Esophagus muscularis mucosa (tissue), 4 donors: ENCODE measurements at places on chromosomes 11 and 22. TPM values are rescaled to one million over a fixed set of nuclear protein-coding genes. Genes with fewer than 3 reads are reported as not detected.

GVQW3 gene
- 1.2 TPM for total RNA-seq

BEST1 gene
- 4.0 TPM for total RNA-seq

NOX4 gene
- 3.3 TPM for total RNA-seq

GRCh38 chr11:133020372-133020714, 512.0 kb downstream of the OPCML start:
- H3K4me3 ChIP-seq, result no peak overlapping the region
- no peak overlapping the region for H3K27ac ChIP-seq
- no peaks in the 10 kb centered on the region for H3K4me1 ChIP-seq
- H3K27me3 ChIP-seq, result peaks cover 21% of the 10 kb centered on the region
- no peaks in the 10 kb centered on the region for H3K36me3 ChIP-seq
- DNase-seq, result no peak

DBX1 gene
- not detected for total RNA-seq

DNA sequence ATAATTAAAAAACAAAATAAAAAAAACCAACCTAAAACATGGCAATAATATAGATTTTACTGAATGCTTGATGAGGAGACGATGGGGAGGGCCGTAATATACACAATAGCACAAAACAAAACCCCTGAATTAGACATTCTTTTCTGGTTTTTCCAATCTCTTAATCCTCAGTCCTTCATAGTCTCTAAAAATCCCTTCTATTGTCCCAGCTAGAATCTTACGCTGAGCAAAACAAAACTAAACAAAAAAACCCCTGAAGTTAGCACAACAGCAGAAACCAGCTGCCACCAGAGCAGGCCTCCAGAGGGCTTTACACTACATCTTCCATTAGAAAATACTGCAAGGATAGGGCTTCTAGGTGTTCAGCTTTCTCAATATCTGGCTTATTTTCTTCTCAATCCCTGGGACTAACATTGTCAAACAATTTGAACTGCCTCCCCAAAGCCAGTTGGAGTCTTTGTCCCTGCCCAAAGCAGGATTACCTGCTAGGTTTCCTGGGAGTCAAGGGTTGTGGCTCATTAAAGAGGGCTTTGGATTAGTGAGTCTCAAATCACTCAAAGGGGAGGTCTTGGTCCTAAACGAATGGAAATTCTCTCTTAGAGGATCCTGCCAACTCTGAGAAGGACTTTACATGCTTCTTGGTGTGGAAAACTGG, 2.1 kb upstream of the RNF26 start:
- H3K27me3 ChIP-seq, result no peaks in the 10 kb centered on the region
- no peak for DNase-seq
- peaks cover 10% of the 10 kb centered on the region for H3K4me1 ChIP-seq
- no peak overlapping the region for H3K27ac ChIP-seq

GRCh38 chr11:27398400-27398770, 35.4 kb upstream of the CCDC34 start:
- H3K36me3 ChIP-seq, result no peaks in the 10 kb centered on the region
- no peak overlapping the region for H3K4me3 ChIP-seq
- H3K4me1 ChIP-seq, result peaks cover 29% of the 10 kb centered on the region
- no peak overlapping the region for H3K27ac ChIP-seq
- H3K27me3 ChIP-seq, result no peaks in the 10 kb centered on the region

- H3K4me1 ChIP-seq, result no peaks in the 10 kb centered on the region
- DNase-seq, result no peak
- no peak overlapping the region for H3K27ac ChIP-seq
- H3K27me3 ChIP-seq, result no peaks in the 10 kb centered on the region
- no peak overlapping the region for H3K4me3 ChIP-seq
Measured at GRCh38 chr22:48717883-48718817, 1109.5 kb downstream of the BRD1 start.

TSSK2 gene
- not detected for total RNA-seq

OR4A16 gene
- total RNA-seq, result not detected

- peak overlapping the region; percentile 35 for H3K27ac ChIP-seq
- no peak for DNase-seq
- H3K27me3 ChIP-seq, result no peaks in the 10 kb centered on the region
- H3K36me3 ChIP-seq, result no peaks in the 10 kb centered on the region
- H3K4me3 ChIP-seq, result no peak overlapping the region
- peaks cover 17% of the 10 kb centered on the region for H3K4me1 ChIP-seq
Measured at GRCh38 chr11:78497293-78497692, 77.4 kb downstream of the NARS2 start.

DNA sequence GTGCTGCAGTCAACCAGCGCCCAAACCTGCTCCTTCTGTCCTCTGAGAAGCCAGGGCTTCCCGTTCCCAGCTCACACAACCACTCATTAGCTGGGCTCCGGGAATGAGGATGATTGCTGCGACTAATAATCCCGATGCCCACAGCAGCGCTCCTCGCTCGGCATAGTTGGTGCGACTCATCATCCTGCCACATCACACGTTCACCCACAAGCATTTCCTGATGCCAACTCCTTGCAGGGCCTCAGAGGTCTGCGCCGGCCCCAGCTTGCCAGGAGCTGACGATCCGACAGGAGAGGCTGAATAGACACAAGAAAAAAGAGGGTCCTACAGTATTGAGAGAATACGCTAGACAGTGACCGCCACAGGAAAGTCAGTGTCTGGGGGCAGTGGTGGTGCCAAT, 10.6 kb upstream of the CSNK1E start:
- H3K4me1 ChIP-seq, result no peaks in the 10 kb centered on the region
- no peak overlapping the region for H3K4me3 ChIP-seq
- no peaks in the 10 kb centered on the region for H3K36me3 ChIP-seq
- peaks cover 15% of the 10 kb centered on the region for H3K27me3 ChIP-seq

RIBC2 gene
- total RNA-seq, result not detected

- no peak for DNase-seq
- no peaks in the 10 kb centered on the region for H3K36me3 ChIP-seq
- H3K4me1 ChIP-seq, result no peaks in the 10 kb centered on the region
- H3K27ac ChIP-seq, result no peak overlapping the region
- H3K4me3 ChIP-seq, result no peak overlapping the region
Measured at GRCh38 chr11:132099692-132100091, 729.3 kb downstream of the NTM start.

DNA sequence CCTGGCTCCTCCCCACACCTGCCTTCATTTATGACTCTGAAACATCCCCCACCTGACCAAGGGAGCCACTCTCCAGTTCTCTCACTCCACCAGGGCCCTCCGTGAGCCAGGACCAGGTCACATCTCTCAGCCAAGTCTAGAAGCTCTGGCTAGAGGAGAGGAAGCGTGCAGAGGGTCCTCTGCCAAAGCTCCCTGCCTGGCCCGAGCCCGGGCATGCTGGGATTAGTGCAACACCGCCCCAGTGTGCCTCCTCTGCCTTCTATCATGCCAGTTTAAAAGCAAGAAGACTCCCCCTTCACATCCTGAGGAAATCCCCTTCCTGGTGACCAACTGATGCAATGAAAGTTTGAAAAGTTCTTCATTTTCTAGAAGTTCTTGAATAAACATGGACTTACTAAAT, 23.5 kb downstream of the TP53AIP1 start:
- no peak for DNase-seq
- peaks cover 6% of the 10 kb centered on the region for H3K4me1 ChIP-seq
- no peak overlapping the region for H3K4me3 ChIP-seq

GRCh38 chr11:103584021-103584420, 452.4 kb upstream of the DDI1 start:
- DNase-seq, result no peak
- H3K27me3 ChIP-seq, result no peaks in the 10 kb centered on the region
- H3K36me3 ChIP-seq, result no peaks in the 10 kb centered on the region
- peaks cover 5% of the 10 kb centered on the region for H3K4me1 ChIP-seq
- no peak overlapping the region for H3K27ac ChIP-seq

- H3K4me3 ChIP-seq, result no peak overlapping the region
- no peaks in the 10 kb centered on the region for H3K36me3 ChIP-seq
- H3K4me1 ChIP-seq, result no peaks in the 10 kb centered on the region
- H3K27ac ChIP-seq, result no peak overlapping the region
Measured at GRCh38 chr11:23317816-23318215, 457.5 kb upstream of the CCDC179 start.

DNA sequence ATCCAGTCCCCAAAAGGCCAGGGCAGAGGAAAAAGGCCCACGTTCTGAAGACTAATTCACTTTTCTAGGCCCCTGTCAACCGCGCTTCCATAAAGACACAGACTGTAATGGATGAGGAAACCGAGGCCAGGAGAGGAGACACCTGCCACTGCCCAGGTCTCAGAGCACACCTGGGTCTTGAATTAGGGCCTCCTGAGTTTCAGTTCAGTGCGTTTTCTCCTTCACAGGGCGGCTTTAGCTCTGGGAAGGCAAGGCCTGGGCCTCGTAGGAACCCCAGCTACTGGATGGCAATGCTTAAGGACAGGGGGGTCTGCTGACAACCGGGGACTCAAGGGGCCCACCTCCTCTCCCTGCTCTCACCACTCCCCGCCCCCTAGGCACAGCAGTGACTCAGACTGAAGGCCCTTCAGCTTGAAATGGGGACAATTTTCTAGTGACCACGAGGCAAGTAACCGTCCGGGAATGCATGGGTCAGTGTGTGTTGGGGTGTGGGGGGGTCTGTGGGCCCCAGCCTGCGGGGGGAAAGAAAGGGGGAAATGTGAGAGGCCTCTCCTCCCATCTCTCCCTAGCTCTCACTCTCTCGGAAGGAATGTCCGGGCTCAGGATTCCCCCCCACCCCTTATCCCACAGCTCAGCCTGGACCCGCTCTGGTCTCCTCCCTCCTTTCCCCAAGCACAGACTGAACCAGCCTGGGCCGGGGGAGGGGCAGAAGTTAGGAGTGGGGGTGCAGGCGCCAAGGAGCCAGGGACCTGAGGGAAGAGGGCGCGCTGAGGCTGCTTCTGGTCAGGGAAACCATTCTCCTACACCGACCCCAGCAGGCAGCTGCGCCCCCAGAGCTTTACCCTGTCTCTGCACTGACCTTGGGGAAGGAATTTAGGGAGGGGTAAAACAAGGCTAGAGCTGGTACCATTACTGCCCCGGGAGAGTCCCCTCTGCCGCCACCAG, 17.2 kb downstream of the CREB3L1 start:
- no peaks in the 10 kb centered on the region for H3K36me3 ChIP-seq
- peak overlapping the region; percentile 56 for H3K4me3 ChIP-seq
- peaks cover 64% of the 10 kb centered on the region for H3K4me1 ChIP-seq
- no peak overlapping the region for H3K27ac ChIP-seq
- DNase-seq, result no peak

- DNase-seq, result no peak
- peak overlapping the region; percentile 85 for H3K4me3 ChIP-seq
- H3K36me3 ChIP-seq, result no peaks in the 10 kb centered on the region
Measured at GRCh38 chr11:119729951-119730613, 1.1 kb upstream of the NECTIN1 start.

HBG2 gene
- not detected for total RNA-seq

RASSF10 gene
- 0.57 TPM for total RNA-seq

DNA sequence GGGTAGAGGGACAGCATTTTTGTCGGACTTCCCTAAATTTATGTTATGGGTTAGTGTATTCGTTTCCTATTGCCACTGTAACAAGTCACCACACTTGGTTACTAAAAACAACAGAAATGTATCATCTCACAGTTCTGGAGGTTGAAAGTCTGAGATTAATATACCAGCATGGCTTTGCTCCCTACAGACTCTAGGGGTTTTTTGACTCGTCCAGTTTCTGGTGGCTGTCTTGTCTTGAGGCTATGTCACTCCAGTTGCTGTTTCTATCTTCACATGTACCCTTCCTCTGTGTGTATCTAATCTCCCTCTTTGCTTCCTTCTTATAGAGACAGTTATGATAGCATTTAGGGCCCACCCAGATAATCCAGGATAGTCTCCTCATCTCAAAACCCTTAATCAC, 9.1 kb upstream of the CCDC179 start:
- H3K27ac ChIP-seq, result no peak overlapping the region
- no peaks in the 10 kb centered on the region for H3K36me3 ChIP-seq

RANBP1 gene
- 148 TPM for total RNA-seq

DNA sequence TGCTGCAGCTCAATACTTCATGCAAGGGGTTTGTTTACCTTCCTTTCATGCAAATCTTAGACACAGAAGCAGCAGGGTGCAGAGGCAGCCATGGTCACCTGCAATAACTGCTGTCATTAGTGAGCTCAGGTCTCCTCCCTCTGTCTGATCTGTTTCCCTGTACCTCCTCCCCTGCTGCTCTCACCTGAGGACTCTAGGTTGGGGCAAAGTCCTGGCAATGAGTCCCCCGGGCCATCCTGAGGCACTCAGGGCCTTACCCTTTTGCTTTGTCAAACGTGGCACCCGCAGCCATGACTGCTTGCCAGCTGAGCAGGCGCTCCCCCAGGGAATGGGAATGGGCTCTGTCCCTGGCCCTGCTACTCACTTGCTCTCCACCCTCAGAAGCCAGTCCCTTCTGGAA, 3.9 kb downstream of the LRRC10B start:
- peaks cover 73% of the 10 kb centered on the region for H3K27me3 ChIP-seq
- no peak for DNase-seq
- no peak overlapping the region for H3K27ac ChIP-seq
- H3K4me3 ChIP-seq, result no peak overlapping the region
- peaks cover 18% of the 10 kb centered on the region for H3K4me1 ChIP-seq
- no peaks in the 10 kb centered on the region for H3K36me3 ChIP-seq

DNA sequence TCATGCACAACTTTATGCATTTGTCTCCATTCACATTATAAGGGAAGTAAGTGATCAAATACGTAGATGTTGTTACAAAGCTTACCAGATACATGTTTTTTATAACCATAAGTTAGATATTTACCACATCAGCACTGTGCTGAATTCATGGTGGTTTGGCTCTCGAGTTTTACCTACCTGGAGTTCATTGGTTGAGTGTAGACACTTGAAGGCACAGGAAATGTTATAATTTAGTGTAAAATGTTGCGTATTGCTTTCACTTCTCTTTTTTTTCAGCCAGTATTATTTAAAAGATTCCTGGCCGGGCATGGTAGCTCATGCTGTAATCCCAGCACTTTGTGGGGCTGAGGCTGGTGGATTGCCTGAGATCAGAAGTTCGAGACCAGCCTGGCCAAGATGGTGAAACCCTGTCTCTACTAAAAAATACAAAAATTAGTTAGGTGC, 53.1 kb upstream of the GRK2 start:
- H3K27me3 ChIP-seq, result no peaks in the 10 kb centered on the region
- no peak for DNase-seq
- H3K36me3 ChIP-seq, result peaks cover 95% of the 10 kb centered on the region
- no peak overlapping the region for H3K27ac ChIP-seq
- no peaks in the 10 kb centered on the region for H3K4me1 ChIP-seq
- H3K4me3 ChIP-seq, result no peak overlapping the region

ARHGAP42 gene
- total RNA-seq, result 5.8 TPM

GRCh38 chr22:22431271-22432220, 77.0 kb downstream of the ZNF280B start:
- H3K36me3 ChIP-seq, result no peaks in the 10 kb centered on the region
- no peak overlapping the region for H3K27ac ChIP-seq
- no peaks in the 10 kb centered on the region for H3K27me3 ChIP-seq
- H3K4me1 ChIP-seq, result no peaks in the 10 kb centered on the region
- DNase-seq, result no peak
